Body of pancreas (tissue), 4 donors: ENCODE measurements at places on chromosomes 16 and 17.

DNA sequence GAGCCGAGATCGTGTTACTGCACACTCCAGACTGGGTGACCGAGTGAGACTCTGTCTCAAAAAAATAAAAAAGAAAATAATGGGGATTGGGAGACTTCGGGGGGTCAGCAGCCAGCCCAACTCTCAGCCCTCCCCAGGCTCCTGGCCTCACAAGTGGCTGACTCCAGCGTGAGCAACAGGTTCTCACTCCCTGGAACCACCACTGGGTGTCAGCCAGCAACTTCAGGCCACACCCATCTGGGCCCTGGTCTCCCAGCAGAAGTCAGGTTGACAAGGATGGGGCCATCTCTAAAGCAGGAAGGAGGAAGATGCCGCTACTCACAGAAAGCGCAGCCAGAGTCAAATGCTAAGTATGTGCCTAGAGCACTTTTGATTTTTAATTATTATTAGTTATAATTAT lies 139.4 kb downstream of the C16orf78 start:
- no peaks in the 10 kb centered on the region for H3K27me3 ChIP-seq
- no peak for DNase-seq
- no peak overlapping the region for H3K4me3 ChIP-seq

DNA sequence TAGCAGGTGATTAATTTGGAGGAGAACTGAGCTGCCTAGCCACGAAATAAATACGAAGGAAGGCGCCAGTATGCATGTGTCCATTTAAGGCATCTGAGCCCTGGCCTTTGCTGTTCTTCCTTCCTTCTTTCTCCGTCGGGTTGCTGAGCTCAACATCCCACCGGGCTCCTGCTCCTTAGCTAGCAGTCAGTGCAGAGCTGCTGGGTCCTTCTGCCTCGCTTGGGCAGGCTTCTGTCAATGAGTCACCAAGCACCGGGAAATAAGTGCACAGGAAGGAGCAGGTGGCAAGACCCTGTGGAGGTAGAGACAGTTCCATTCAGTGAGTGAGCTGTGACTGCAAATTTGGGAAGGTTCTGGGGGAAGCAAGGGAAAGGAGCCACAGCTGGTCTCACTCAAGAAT lies 120.7 kb downstream of the CCDC182 start:
- no peaks in the 10 kb centered on the region for H3K36me3 ChIP-seq
- DNase-seq = no peak
- H3K27me3 ChIP-seq = no peaks in the 10 kb centered on the region
- no peak overlapping the region for H3K4me3 ChIP-seq
- H3K4me1 ChIP-seq = no peaks in the 10 kb centered on the region
- no peak overlapping the region for H3K27ac ChIP-seq

GRCh38 chr17:77594416-77595209 lies 363.9 kb upstream of the TNRC6C start:
- no peak overlapping the region for H3K4me3 ChIP-seq
- no peak for DNase-seq
- no peaks in the 10 kb centered on the region for H3K4me1 ChIP-seq
- no peaks in the 10 kb centered on the region for H3K36me3 ChIP-seq

GRCh38 chr17:54770836-54771235 lies 129.8 kb upstream of the TOM1L1 start:
- H3K27ac ChIP-seq = no peak overlapping the region
- no peak for DNase-seq
- no peaks in the 10 kb centered on the region for H3K4me1 ChIP-seq
- no peak overlapping the region for H3K4me3 ChIP-seq
- H3K36me3 ChIP-seq = no peaks in the 10 kb centered on the region

GRCh38 chr17:36722121-36722902 lies 120.9 kb downstream of the MRM1 start:
- H3K36me3 ChIP-seq = no peaks in the 10 kb centered on the region
- H3K4me1 ChIP-seq = peaks cover 8% of the 10 kb centered on the region
- no peak overlapping the region for H3K27ac ChIP-seq
- H3K27me3 ChIP-seq = no peaks in the 10 kb centered on the region
- no peak overlapping the region for H3K4me3 ChIP-seq

- H3K4me1 ChIP-seq = peaks cover 39% of the 10 kb centered on the region
- H3K36me3 ChIP-seq = no peaks in the 10 kb centered on the region
- H3K4me3 ChIP-seq = peak within 1 kb of the TSS; percentile 95
- no peaks in the 10 kb centered on the region for H3K27me3 ChIP-seq
- DNase-seq = peak; percentile 93
- H3K27ac ChIP-seq = peak within 1 kb of the TSS; percentile 86
These were observed at the start of gene DYNLL2 for GRCh38 chr17:58082870-58083490. Gene DYNLL2, plus strand, starts transcription at chr17:58083419. Its CDS starts 3,672 bp downstream, at chr17:58087091.

- no peaks in the 10 kb centered on the region for H3K27me3 ChIP-seq
- H3K36me3 ChIP-seq = peaks cover 4% of the 10 kb centered on the region
- peaks cover 26% of the 10 kb centered on the region for H3K4me1 ChIP-seq
These were observed 37.8 kb downstream of the YWHAE start for GRCh38 chr17:1362065-1362848.

DNA sequence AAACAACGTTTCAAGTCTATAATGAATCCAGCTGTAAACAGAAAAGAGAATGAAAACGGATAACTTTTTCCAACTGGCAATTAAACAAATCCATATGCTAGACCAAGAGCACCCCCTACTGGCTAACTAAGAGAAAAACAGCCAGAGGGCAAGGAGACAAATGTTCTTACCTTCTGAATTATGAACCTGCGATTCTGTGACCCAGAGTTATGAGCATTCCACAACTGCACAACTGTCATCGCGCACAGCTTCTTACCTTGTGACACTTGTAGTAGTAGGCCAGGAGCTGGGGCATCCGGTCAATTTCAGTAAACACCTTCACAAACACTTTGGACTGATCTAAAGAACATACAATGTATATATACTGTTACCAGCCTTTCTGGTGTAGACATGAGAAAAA lies 18.6 kb downstream of the COG7 start:
- no peaks in the 10 kb centered on the region for H3K27me3 ChIP-seq
- no peak overlapping the region for H3K27ac ChIP-seq
- H3K4me3 ChIP-seq = no peak overlapping the region
- H3K4me1 ChIP-seq = peaks cover 18% of the 10 kb centered on the region

DNA sequence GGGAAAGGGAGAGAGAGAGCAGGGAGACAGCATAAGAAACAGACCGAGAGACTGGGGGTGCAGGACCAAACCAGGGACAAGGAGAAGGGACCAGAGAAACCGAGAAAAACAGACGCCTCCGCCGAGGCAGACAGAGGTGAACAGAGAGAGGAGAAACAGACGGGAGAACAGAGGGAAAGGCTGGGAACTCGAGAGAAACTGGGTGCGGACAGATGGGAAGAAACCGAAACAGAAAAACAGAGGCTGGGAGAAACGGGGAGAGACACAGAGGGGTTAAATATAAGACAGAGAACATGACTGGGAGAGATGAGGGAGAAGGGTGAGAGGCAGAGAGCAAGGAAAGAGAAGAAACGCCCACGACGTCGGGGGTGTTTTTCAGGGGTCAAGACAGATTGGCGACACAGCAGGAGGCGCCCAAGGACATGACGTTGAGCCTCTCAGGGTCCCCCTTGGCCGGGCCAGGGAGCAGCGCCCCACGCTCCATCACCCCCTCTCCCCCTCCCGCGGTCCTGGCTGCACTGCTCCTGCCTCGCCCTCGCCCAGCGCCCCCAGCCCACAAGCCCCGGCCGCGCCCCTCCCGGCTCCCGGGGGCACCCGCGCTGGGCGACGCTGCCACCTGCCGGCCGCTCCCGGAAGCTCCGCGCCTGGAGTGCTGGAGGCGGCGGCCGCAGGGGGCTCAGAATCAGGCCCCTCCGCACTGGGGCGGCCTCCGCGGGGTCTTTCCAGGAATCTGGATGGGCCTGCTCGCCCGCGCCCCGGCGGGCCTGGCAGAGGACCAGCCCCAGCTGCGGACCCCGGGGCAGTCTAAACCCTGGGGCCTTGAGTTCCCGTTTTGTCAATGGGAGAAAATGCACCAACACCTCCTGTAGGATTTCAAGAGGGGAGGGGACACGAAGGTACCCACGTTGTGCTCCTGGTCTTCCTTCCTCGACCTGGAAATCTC lies 1.3 kb upstream of the TMEM92 start:
- no peaks in the 10 kb centered on the region for H3K36me3 ChIP-seq
- peaks cover 16% of the 10 kb centered on the region for H3K4me1 ChIP-seq

GRCh38 chr17:80152081-80152702 lies 5.3 kb upstream of the EIF4A3 start:
- DNase-seq = no peak
- no peaks in the 10 kb centered on the region for H3K36me3 ChIP-seq
- H3K4me3 ChIP-seq = no peak overlapping the region
- no peak overlapping the region for H3K27ac ChIP-seq
- H3K4me1 ChIP-seq = peaks cover 5% of the 10 kb centered on the region

GRCh38 chr17:72119873-72120641 lies 763 bp upstream of the SOX9 start:
- DNase-seq = peak; percentile 62
- no peaks in the 10 kb centered on the region for H3K27me3 ChIP-seq
- H3K4me1 ChIP-seq = peaks cover 34% of the 10 kb centered on the region
- peak overlapping the region; percentile 24 for H3K4me3 ChIP-seq
- H3K36me3 ChIP-seq = no peaks in the 10 kb centered on the region
- peak overlapping the region; percentile 86 for H3K27ac ChIP-seq

- H3K4me3 ChIP-seq = no peak overlapping the region
- H3K4me1 ChIP-seq = peaks cover 11% of the 10 kb centered on the region
- H3K27ac ChIP-seq = no peak overlapping the region
- DNase-seq = no peak
- no peaks in the 10 kb centered on the region for H3K36me3 ChIP-seq
These were observed 594 bp upstream of the ABCA6 start for GRCh38 chr17:69142175-69142802.

DNA sequence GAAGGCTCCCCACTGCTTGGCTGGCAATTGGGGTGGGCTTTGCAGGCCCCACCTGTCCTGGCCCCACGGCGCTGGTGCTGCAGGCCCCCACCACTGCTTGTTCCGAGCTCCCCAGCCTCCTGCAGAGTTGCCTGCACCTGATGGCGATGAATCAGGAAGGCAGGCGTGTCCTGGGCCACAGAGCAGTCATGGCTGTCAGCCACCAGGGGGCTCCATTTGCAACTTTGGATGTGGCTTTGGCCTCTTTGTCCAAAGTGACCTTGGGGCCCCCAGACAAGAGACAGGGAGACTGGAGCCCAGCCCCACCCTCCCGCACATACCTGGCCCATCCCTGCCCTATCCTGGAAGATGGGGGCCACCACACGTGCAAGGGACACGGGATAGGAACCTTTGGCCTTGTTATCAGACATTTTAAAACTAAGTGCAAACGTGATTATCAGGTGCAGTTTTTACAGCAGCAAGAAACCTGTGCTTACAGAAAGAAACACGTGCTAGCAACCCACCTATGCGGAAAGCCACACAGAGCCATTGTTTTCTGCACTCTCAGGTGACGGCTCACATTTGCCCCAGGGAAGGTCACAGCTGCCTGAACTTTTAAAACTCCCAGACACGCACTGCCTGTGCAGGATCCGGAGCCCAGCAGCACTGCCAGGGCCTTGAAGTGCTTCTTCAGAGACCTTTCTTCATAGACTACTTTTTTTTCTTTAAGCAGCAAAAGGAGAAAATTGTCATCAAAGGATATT lies at the start of gene DNASE1:
Gene DNASE1 (plus strand): TSS at position 443 of the 743 bp plus-strand sequence. CDS start 683 bp downstream, outside the sequence.
- peak within 1 kb of the TSS; percentile 92 for H3K27ac ChIP-seq
- H3K4me1 ChIP-seq = peaks cover 42% of the 10 kb centered on the region
- peak; percentile 87 for DNase-seq
- peaks cover 14% of the 10 kb centered on the region for H3K36me3 ChIP-seq
- no peaks in the 10 kb centered on the region for H3K27me3 ChIP-seq
- no peak within 1 kb of the TSS for H3K4me3 ChIP-seq

DNA sequence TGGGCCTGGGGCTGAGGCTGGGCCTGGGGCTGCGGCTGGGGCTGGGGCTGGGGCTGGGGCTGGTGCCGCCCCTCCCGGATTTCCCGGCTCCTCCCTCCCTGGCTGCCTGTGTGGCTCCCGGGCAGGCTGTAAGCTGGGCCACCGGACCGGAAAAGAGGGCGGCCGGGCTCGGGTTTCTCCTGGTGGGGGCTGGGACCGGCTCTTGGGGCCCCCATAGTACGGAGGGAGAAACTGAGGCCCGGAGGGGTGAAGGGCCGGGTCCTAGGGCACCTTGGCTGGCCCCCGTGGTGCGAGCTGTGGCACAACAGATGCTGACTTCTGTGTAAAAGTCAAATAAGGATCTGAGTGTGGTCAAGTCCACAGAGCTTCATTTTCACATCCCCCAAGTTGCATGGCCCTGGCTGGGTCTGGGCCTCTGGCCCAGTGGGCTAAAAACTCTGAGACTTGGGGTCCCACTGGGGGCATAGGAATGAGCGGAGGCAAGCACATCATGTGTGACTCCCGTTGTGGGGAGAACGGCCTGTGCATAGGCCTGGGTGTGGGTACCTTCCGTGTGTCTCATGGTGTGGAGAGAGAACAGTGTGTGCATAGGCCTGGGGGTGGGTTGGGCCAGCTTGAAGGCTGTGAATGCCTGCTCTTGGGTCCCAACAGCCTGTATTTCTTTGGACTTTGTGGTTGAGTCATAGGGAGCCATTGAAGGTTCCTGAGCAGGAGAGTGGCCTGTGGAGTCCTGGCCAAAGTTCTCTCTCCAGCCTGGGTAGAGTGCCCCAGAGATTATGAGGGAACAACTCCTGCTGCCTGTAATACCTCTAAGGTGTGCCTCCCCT lies 123.9 kb upstream of the CIBAR2 start:
- H3K27ac ChIP-seq = no peak overlapping the region
- no peaks in the 10 kb centered on the region for H3K27me3 ChIP-seq
- no peak overlapping the region for H3K4me3 ChIP-seq
- no peaks in the 10 kb centered on the region for H3K36me3 ChIP-seq

- no peaks in the 10 kb centered on the region for H3K4me1 ChIP-seq
- no peak overlapping the region for H3K4me3 ChIP-seq
- no peaks in the 10 kb centered on the region for H3K27me3 ChIP-seq
- H3K36me3 ChIP-seq = no peaks in the 10 kb centered on the region
These were observed 97.9 kb downstream of the IRF8 start for GRCh38 chr16:85996843-85997242.

DNA sequence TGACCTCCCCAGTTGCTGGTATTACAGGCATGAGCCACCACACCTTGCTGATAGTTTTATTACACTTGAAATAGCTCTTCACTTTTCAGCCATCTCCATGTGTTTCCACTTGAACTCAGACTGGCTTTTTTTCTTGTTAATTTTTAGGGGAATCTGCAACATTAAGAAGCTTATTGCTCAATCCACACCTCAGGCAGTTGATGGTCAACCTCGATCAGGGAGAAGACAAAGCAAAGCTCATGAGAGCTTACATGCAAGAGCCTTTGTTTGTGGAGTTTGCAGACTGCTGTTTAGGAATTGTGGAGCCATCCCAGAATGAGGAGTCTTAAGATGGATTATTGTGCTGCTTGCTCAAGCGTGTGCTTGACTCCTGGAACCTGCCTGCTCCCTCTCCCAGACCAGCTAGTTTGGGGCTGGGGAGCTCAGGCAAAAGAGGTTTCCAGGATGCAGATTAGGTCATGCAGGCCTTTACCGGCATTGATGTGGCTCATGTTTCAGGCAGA lies 8.6 kb downstream of the ZNHIT3 start:
- no peak overlapping the region for H3K4me3 ChIP-seq
- H3K27ac ChIP-seq = no peak overlapping the region
